ENCODE measurements at places on chromosomes 3 and 15.
A peak's percentile ranks its signal among the peaks of the same experiment; 100 is the strongest.

DNA sequence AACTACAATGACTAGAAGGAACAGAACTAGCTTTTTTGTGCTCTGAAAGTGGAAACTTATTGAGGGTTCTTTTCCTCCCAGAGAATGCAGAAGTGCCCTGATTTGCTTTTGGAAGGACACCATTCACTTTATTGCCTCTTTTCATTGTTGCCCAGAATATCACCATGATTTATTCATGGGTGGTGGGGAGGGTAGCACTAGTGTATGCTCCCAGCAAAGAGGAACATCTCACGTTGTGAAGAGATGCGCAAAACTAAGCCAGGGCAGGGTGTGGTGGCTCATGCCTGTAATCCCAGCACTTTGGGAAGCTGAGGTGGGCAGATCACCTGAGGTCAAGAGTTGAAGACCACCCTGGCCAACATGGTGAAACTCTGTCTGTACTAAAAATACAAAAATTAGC is 31.4 kb downstream of the FLNB start:
- no peak for DNase-seq

DNA sequence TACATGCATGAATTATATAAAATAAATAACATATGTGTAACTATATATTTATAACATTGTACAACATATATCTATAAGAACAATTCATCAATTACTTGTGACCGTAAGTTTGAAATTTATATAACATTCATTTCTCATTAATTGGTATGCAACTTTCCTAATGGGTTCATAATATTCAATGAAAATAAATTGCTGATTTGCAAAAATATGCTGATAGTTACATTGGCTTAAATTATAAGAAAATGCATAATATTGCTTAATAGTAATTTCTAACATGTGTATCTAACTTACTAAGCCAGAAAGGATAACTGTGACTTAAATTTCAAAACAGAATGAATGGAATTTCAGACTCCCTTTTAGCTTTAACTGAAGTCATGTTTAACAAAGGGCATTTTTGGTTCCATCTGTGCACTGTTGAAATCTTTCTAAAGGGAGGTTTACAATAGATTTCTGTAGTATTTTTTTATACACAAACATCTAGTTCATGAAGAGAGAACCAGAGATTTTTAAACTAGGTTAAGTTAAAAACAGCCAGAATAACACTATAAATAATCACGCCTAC is 310.9 kb downstream of the TBC1D5 start:
- no peak for DNase-seq

GRCh38 chr3:129690406-129690805 is 83.9 kb upstream of the PLXND1 start:
- DNase-seq, result peak; percentile 52

GRCh38 chr3:112115161-112115739 is 17.8 kb downstream of the GCSAM start:
- no peak for DNase-seq

DNA sequence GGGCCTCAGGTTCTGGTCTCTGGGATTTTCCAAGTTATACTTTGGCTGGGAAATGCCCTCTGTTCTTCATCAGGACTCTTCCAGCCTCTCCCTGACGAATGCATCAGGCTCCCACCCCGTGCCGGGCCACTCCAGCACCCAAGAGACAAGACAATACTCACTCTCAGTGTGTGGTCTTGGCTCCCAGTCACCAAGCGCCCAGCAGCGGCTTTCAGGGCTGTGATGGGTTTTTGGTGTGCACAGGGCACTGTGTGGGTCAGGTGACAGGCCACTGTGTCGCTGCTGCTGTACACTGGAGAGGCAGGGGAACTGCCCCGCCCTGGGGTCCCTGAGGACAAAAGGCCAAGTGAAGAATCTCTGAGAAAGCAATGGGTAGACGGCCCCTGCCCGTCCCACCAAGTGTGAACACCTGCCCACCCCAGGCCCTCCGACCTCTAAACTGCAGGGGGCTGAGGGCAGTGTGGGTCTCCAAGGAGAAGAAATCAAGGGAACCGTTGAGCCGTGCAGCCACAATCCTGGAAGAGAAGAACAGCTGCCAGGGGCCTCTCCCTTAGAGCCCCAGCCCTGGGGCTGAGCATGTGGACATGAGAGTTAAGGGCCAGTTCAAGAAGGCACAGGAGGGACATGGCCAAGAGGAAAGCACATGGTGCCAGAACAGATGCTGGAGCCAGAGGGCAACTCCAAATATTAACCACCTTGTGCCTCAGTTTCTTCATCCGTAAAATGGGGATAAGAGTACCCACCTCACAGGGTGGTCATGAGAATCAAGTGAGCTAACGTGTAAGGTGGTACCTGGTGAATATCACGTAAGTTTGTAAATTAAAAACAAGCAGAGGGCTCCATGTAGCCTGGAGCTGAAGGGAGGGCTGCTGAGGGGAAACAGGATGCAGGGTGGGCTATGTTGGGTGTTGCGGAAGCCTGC is 34.1 kb downstream of the PTPN23 start:
- DNase-seq, result no peak

DNA sequence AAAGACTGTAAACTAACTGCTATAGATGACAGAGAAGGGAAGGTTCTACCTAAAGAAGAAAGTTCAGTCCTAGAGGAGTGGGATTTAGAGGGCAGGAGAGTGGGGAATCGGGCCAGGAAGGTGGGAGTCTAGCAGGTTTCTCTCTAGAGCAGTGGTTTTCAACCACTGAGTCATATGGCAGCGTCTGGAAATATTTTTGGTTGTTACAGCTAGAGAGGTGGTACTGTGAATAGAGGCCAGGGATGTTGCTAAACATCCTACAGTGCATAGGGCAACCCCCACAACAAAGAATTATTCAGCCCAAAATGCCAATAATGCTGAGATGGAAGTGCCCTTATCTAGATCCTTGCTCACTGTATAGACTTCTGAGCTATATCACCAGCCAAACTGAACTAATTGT is 28.7 kb downstream of the ATP1B3 start:
- DNase-seq, result no peak

- peak; percentile 55 for DNase-seq
These were observed 41.7 kb downstream of the OXSM start for GRCh38 chr3:25831578-25831977.
